ENCODE measurements at places on chromosomes 12 and 14.
A peak's percentile ranks its signal among the peaks of the same experiment; 100 is the strongest.

GRCh38 chr12:57158665-57159064 lies 11.2 kb upstream of the LRP1-AS start:
- no peak for DNase-seq

- no peak for DNase-seq
Observed at GRCh38 chr14:80388980-80389711, 177.8 kb upstream of the DIO2 start.

- DNase-seq: peak; percentile 78
Observed at GRCh38 chr14:54493293-54493692, 4.5 kb upstream of the GMFB start.

DNA sequence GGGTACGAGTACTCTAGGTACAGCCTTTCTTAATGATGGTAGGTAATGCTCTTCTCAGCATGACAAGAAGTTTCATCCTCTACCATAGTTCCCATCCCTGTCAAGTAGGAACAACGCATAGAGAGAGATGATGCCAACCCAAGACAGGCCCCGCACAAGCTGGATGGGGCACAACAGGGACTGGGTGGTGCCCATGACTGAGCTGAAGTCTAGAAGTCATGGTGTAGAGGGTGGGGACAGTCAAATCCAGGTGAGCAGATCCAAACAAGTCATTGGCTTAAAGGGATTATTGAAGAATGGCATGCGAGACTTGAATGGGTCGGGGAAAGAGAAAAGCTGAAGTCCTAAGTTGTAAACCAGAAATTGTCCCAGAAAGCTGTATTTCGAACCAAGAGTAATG lies 84.2 kb upstream of the MDM1 start:
- DNase-seq: no peak

- DNase-seq: no peak
Observed at GRCh38 chr12:46384451-46385309, 12.1 kb upstream of the SLC38A2 start.

- no peak for DNase-seq
Observed at GRCh38 chr12:103824290-103824689, 16.7 kb downstream of the NT5DC3 start.

DNA sequence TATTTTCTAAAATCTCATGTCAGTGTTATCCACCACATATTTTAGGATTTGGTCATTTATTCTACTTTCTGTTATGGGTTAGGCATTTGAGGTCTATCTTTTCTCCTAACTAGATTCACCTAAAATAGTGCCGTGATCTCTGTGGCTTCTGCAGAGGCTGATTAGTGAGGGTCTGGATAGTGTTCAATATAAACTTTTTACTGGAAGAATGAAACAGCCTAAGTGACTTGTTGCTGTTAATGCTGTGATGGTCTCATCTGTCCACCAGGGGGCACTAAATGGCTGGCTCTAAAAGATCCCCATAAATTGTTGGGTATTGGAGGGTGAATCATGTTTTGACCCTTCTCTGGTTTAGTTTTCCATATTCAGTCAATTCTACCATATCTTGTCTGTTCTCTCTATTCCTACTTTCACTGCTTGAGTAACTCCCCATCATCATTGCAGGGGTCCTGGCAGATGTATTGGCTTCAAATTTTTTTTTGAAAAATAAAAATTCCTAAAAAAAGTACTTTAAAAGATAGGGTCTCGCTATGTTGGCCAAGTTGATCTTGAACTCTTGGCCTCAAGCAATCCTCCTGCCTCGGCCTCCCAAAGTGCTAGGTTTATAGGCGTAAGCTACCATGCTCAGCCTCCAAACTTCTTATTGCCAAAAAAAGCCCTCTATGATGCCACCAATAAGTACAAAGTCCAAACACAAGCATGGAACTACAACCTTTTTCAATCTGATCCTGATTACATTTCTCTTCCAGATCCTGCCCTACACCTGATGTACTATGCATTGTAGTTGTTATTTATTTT lies 6.9 kb downstream of the PABPN1 start:
- DNase-seq: peak; percentile 62

GRCh38 chr12:91249054-91249453 lies 66.4 kb upstream of the DCN start:
- no peak for DNase-seq

DNA sequence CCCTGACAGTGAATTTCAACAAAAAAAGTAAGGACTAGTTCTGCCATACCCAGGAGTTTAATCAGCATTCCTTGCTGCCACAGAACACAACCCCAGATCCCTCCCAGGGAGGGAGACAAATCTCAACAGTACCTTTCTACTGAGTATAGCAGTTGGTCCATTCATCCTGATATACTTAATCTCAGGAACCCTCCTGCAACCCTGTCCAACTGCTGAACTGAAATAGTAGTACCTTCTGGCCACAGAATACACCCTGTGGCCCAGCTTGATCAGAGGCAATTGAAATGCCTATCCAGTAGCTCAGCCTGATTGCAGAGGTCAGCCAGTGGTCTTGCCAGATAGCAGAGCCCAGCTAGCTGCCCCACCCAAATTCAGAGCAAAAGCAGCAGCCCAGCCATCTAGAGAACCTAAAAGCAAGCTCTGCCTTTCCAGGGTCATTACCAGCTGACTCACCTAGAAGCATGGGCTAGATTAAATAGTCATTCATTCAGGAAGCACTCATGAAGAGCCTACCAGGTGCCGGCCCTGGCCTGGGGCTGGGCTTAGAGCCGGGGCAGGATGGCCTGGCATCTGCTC lies 40.0 kb upstream of the RHOJ start:
- DNase-seq: no peak

GRCh38 chr12:2691345-2692071 lies 103.3 kb upstream of the FKBP4 start:
- peak; percentile 73 for DNase-seq

DNA sequence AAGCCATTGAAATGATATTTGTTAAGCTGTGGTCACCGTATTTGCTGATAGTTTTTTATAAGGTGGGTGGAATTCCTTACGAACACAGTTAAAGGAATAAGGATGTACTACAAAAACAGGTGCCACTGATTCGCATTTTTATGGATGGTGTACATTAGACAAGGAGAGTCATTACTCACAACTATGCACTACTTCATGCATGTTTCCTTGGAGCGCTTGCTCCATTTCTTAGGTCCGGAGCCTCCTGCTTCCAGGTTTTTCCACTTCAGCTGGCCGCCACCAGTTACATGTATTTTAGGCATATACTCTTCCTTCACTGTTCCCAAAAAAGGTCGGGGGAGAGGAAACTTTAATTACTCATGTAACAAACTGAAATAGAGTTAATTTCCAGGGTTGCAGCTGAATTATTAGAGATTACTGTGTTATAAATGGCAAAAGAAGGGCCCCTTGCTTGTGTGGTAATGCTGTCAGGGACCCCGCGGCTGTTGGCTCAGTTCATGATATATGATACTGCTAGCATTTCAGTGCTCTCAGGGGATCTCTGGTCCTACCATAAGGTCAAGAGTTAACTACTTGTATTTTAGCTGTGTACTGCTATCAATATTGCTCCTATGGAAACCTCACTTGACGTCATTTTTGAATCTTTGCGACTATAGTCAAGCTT lies 454.7 kb downstream of the NPAS3 start:
- no peak for DNase-seq

- DNase-seq: no peak
Observed at GRCh38 chr14:26741711-26742212, 143.9 kb upstream of the NOVA1 start.

GRCh38 chr12:2287589-2287988 lies 234.8 kb downstream of the CACNA1C start:
- no peak for DNase-seq

DNA sequence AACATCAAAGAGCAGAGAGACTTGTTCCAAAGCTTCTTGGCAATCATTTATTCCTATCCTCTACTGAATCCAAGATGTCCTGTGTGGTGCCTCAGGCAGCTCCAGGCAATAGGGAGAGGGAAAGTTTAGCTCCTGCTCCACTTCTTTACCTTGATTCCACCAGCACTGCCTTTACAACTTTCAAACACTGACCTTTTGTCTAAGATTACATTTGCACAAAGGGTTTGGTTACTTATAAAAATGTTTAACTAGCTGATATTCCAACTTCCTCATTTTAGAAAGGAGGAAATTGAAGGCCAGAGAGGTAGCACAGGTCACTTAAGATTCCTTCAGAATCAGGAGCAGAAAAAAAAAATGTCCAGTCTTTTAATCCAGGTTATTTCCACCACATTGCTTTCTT lies 192.7 kb downstream of the BTG1 start:
- no peak for DNase-seq
